ENCODE measurements at places on chromosomes 6 and 20.
A peak's percentile ranks its signal among the peaks of the same experiment; 100 is the strongest.

- DNase-seq, result no peak
Observed at GRCh38 chr6:146550911-146551310, 7.3 kb downstream of the RAB32 start.

DNA sequence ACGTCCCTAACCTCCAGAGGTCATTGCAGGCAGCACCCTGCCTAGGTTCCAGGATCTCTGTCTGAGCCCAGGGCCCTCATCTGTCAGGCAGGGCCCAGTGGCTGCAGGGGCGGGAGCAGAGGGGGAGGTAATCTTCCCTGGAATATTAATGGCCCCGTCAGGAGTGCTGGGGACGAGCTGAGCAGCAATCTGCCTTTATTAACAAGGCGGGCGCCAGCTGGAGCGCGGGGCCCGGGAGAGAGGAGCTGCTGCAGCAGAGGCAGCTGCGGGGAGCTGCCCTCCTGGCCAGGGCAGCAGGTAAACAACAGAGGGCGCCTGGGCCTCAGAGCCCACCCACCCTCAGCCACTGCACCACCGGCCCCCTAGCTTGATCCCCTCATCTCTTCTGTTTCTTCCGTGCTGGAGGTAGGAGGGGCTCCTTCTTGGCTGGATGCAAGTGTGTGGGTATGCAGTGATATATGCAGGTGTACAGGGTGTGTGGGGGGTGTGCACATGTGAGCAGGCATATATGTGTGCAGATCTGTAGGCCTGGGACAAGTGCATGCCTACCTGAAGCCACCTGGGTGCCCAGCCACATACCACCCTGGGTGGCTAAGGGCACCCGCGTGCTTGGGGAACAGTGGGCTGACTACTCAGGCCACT lies 131.8 kb upstream of the MLN start:
- no peak for DNase-seq

GRCh38 chr6:141726248-141726647 lies 406.5 kb upstream of the GJE1 start:
- DNase-seq, result no peak

- DNase-seq, result no peak
Observed at GRCh38 chr6:141326925-141327324, 805.8 kb upstream of the GJE1 start.

- no peak for DNase-seq
Observed at GRCh38 chr20:45316150-45317080, 8.3 kb upstream of the MATN4 start.

GRCh38 chr6:144886682-144887081 lies 601.5 kb downstream of the UTRN start:
- DNase-seq, result no peak

DNA sequence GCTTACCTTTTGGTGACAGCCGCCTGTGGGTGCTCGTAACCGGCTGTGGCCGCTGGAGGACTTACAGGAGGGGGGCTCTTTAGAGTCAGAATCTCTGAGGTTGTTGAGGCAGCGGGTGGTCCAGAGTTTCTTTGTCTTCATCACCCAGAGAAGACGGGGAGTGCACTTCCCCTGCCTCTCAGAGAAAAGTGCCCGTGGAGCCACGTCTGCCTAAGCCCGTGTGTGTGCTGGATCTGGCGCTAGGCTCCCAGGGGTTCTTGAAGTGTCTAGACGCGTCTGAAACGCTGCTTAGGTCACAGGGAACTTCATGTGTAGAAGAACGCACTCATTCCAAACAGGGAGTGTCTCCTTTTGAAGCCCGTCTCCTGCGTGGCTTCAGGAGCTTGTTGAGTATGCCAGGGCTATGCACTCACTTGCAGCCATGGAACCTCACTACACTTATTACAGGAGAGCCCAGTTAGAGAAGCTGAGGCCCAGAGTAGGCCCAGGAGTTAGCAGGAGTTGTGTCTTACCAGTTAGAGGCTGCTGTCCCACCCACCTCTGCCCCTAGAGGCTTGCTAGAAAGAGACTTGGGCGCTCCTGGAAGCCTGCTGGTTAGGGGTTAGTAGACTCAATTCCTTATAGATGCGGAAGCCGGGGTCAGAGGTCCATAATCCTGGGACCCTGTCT lies 1.3 kb downstream of the LSM14B start:
- DNase-seq, result peak; percentile 7

DNA sequence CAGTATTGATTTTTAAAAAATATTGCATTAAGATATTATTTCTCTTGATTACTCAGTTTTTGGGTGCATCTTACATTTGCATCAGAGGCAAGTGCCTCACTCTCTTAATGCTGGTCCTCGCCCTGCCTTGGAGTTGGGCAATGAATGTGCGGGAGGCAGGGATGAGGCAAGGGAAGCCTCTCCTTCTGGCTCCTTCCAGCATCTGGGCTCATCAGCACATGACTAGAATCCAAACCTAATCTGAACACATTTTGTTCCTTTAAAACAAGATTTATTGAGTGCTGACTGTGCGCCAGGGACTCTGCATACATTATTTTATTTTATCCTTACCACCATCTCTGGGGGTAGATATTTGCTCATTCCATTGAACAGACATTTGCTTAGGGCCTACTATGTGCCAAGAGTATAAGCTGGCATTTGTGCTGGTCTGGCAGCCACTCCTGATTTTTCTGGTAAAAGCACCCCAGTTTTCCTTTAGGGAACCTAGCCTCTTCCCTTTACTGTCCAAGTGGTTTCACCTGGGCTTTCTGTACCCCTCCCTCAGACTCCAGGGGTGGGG lies 71.9 kb upstream of the ZNFX1 start:
- no peak for DNase-seq

DNA sequence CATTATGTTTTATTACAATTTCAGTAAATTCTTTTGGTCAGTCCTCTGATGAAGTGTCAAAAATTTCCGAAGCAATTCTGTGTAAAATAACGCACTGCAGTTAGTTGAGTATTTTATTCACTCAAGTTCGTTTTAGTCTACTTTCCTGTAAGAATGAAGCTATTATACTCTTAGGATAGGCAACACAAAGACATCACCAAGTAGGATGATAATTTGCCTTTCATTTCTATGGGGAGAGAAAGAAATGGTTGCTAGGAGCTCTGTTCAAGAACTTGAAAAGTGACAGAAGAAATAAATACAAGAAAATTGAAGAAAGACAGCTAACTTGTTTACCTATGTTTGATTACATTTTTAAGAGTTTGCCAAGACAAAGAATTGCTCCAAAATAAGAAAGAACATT lies 290.4 kb downstream of the EYS start:
- no peak for DNase-seq

- DNase-seq, result no peak
Observed at GRCh38 chr20:3686867-3687321, 5.1 kb upstream of the ADAM33 start.

- DNase-seq, result no peak
Observed at GRCh38 chr6:131840936-131841583, 33.2 kb downstream of the ENPP1 start.

- DNase-seq, result peak; percentile 81
Observed at GRCh38 chr20:58888521-58889333, 36.2 kb downstream of the GNAS start.

GRCh38 chr6:141463237-141463977 lies 669.3 kb upstream of the GJE1 start:
- no peak for DNase-seq

- no peak for DNase-seq
Observed at GRCh38 chr6:131844243-131844841, 36.5 kb downstream of the ENPP1 start.

GRCh38 chr6:159169557-159170332 lies 545 bp downstream of the FNDC1 start:
- no peak for DNase-seq

DNA sequence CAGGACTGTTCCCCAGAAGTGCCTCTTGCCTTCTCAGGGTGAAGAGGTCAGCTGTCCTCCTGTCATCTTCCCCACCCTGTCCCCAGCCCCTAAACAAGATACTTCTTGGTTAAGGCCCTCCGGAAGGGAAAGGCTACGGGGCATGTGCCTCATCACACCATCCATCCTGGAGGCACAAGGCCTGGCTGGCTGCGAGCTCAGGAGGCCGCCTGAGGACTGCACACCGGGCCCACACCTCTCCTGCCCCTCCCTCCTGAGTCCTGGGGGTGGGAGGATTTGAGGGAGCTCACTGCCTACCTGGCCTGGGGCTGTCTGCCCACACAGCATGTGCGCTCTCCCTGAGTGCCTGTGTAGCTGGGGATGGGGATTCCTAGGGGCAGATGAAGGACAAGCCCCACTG lies 9.8 kb downstream of the PI16 start:
- no peak for DNase-seq

DNA sequence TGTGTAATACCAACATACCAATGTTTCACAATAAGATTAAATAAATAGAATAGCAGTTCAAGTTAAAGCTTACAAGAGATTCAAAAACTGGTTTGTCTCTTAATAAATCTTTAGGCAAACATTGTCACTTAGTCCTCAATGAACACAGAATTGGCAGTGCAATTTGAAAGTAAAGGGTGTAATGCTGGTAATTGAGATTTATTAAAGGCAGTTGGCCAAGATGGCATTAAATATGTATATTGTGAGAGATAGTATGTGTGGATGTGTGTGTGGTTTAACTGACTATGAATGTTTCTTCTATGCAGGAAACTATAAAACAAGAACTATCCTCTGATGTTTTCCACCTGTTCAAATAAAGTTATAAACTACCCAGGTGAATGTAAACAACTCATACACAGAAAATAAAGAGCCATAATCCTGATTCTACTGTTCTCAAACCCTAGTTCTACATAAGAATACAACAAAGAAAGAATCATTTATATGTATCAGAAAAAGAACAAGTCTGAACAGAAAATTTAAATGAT lies 267.9 kb upstream of the PTCHD4 start:
- no peak for DNase-seq

- DNase-seq, result no peak
Observed at GRCh38 chr20:10992731-10993130, 318.9 kb upstream of the JAG1 start.

DNA sequence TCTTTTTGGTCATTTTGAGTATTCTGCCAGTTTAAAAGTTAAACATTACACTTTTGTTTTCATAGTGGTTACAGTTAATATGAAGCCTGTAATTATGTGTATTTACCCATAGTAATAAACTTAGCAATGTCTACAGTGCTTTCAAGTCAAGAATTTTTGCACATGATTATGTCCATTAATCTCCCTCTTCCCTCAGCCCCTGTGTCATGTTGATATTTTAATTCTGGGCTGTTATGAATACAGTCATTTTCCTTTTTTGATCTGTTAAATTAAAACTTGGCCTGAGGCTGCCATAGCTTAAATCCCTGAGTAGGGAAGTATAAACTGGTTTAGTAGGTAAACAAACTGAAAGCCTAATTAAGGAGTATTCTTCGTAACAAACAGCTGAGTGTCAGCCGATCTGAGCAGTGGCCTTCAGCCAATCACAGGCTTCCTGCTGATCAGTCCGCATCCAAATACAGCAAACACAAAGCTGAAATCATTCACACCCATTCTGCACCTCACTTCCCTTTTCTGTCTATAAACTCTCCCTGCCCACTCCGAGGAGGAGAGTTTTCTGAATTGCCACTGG lies 9.5 kb upstream of the SFT2D1 start:
- peak; percentile 89 for DNase-seq

- no peak for DNase-seq
Observed at GRCh38 chr6:39362487-39362865, 40.0 kb upstream of the KCNK16 start.

DNA sequence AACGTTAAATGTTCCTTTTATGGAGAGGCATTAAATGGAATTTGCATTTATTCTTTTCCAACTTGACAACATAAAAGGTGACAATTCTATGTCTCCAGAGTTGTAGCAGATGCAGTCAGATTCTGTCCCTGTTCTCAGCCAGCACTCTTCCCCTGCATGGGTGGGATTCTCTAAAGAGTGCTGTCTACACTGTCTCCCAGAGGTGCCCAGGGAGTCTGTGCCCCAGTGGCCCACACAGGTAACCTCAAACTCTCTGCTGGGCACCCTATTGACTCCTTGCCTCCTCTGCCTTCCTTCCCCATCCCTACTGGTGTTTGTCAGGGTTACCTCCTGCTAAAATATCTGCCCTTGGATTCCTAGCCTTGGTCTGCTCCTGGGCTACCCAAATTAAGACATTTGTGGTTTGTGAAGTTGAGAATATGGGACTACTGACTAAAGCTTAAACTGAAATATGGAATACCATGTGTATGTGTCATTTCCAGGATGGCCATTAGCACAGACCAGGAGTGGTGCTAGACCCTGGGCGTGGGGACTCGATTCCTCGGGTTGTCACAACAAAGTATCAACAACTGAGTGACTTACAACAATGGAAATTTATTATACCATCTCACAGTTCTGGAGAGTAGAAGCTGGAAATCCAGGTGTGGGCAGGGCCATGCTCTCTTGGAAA lies 284.7 kb downstream of the CDH26 start:
- DNase-seq, result no peak

DNA sequence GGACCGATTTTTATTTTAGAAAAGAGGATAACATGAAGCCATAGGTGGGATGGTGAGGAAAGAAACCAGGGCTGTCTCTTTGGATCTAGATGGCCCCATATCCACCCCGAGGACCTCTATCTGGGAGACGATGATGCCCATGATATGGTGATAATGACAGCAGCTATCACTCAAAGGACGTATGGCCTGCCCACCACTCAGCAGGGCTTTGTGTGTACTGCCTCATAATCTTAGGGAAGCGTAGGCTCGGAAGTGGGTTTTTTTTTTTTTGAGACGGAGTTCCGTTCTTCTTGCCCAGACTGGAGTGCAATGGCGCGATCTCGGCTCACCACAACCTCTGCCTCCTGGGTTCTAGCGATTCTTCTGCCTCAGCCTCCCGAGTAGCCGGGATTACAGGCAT lies 8.2 kb upstream of the TAF8 start:
- DNase-seq, result peak; percentile 20

DNA sequence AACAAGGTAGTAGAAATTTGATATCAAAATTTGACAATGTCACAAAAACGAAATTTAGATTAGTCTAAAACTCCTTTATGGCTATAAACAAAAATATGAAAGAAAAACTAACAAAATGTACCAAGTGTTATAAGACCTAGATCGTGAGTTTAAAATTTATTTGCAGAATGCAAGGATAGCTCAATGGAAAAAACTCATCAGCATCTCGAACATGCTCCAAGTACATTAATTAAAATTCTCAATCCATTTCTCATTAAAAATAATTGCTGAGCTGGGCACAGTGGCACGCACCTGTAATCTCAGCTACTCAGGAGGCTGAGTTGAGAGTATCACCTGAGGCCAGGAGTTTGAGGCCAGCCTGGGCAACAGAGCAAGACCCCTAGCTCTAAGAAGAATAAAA lies 70.8 kb downstream of the MAP3K5 start:
- no peak for DNase-seq

GRCh38 chr20:51760905-51761546 lies 7.2 kb downstream of the ATP9A start:
- no peak for DNase-seq

DNA sequence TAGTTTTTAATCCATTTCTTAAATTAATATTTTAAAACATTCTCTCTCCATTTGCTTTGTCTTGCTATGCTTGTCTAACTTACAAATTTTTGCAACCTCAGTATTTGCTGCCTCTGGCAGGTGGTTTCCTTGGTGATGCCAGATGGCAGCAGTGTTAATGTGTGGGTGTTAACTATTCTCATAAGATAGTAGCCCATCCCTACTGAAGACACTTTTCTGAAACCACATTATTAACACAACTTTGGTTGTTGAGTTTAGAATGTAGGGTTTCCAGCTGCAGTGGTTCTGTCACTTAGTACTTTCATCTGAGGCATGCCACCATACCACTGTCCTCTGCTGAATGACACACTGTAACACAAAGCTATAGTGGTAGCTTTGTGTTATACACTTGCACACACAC lies 75.1 kb downstream of the MYO6 start:
- no peak for DNase-seq
